ENCODE measurements at places on chromosomes 5 and 9.

- no peak for DNase-seq
Observed at GRCh38 chr9:125885405-125886034, 138.3 kb downstream of the PBX3 start.

DNA sequence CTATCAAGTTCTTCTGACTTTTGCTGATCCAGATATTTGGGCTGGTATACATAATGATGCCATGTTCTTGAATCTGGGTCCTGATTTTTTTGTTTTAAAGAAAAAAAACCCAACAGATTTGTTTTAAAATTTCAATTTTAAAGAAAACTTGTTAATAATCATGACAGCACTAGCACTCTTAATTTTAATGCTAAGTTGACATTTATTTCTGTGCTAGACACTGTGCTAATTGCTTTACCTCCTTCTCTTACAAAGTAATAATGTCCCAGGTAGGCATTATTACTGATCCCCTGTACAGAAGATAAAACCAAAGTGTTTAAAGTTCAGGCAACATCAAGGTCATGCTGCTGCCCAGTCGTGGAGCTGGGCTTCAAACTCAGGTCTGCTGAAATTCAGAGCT is 101.9 kb downstream of the ZNF608 start:
- no peak for DNase-seq

GRCh38 chr5:53479045-53479589 is 1.3 kb upstream of the FST start:
- DNase-seq: no peak

DNA sequence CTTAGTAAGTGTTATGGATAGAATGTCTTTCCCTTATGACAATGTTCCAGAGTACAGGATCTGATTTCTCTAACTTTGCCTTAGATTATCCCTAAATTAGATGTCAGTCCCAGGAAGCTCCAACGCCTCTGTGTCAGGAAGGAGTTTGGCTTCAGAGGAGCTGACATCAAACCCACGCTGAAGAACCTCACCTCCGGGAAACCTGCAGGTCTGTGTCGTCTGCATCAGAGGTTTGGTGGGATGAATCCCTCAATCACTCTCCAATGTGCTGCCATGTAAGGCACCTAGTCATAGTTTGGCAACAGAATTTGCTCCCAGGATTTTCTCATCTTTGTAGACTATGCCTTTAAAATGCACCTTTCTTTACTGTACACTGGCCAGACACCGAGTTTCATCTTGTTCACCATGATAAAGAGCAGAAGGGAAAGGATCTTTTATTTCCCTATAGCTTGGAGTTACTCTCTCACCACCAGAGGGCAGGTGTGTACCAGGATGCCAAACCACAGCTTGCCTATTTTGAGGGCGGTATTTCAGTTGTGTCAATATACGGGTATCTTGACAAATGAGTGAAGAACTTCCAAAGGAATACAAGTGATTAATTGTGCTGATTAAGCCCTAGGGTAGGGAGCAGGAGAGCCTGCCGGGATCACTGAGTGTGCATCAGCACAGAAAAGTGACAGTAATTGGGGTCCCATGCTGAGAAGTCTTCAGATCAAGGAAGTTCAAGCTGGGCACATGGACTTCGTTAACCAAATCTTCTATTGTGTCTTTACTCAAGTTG is 23.4 kb downstream of the MINAR2 start:
- DNase-seq: peak; percentile 6

Data from stimulated activated CD8-positive, alpha-beta memory T cell treated with anti-CD3 and anti-CD28 coated beads, Interleukin-4, amount 100 ng/mL, for 24 hours (primary cell).